NCI-H510A (cell line): ENCODE measurements at places on chromosomes 5 and 9.
A peak's percentile ranks its signal among the peaks of the same experiment; 100 is the strongest.

- peak; percentile 32 for DNase-seq
Observed at GRCh38 chr9:76810377-76810957, 46.2 kb downstream of the PCA3 start.

DNA sequence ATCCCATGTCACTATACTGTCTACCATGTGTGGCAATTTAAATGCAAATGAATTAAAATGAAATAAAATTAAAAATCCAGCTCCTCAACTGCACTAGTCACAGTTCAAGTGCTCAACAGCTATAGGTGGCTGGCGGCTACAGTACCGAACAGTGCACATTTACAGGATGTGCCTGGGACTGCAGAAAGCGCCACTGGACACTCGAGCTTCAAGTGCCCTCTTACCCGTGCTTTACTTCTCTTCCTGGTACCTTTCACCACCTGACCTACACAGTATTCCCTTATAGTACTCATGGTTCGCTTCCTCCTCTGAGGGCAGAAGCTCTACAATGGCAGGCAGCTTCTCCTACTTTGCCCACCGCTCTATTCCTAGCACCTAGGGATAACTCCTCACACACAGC lies 166.6 kb downstream of the FANCC start:
- peak; percentile 79 for DNase-seq

DNA sequence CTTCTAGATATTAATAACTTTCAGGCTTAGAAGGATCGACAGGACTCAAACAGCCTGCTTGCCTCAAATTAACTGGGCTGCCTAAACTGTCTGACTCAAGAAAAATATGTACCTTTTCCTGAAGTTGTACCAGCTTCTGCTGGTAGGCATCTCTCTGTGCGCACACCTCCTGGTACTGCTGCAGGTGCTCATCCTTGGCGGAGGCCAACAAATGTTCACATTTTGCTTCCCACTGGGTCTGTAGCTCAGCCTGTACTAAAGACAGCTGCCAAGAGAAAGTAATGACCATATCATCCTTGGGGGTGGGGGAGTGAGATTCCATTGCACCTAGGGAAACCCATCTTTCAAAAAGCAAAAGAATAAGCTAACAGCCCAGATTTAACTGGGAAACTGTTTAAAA lies 22.5 kb downstream of the SLC31A2 start:
- no peak for DNase-seq

DNA sequence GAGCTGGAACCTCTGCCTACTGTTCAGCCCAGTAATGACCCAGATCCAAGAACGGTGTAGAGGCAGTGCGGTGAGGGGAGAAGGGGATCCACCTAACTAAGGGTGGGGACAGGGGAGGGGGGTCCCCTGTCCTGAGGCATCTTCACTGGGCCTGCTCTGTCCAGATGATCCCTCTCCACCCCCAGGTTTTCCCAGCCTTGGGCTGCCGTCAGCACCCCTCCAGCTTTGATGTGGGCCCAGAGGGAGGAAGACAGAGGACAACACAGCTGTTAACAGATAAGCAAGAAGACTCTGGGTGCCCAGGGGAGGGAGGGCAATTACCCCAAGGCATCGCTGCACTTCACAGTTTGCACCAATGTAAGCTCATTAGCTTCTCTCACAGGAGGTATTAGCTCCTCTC lies 19.3 kb downstream of the BICD2 start:
- no peak for DNase-seq

GRCh38 chr9:125867751-125868415 lies 120.7 kb downstream of the PBX3 start:
- no peak for DNase-seq
